ENCODE measurements at places on chromosomes 11 and 22. TPM values are rescaled to one million over a fixed set of nuclear protein-coding genes. Genes with fewer than 3 reads are reported as not detected.

DNA sequence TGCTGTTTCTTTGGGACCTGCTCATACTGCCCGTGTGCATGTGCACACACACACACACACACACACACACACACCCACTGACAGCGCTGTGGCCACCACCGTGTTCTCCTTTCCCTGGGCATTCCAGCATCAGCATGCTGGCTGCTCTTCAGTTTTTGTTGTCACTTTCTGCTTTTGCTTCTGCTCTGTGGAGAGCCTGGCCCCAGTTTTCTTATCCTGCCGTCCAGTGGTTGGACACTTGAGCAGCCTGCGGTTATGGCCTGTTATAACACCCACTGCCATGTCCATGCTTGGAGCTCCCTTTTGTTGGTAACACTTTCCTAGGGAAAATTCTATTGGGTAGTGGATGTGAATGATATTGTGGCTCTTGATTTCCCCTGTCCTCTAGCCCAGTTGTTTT lies 83.6 kb downstream of the OSBP2 start:
- DNase-seq: no peak

DNA sequence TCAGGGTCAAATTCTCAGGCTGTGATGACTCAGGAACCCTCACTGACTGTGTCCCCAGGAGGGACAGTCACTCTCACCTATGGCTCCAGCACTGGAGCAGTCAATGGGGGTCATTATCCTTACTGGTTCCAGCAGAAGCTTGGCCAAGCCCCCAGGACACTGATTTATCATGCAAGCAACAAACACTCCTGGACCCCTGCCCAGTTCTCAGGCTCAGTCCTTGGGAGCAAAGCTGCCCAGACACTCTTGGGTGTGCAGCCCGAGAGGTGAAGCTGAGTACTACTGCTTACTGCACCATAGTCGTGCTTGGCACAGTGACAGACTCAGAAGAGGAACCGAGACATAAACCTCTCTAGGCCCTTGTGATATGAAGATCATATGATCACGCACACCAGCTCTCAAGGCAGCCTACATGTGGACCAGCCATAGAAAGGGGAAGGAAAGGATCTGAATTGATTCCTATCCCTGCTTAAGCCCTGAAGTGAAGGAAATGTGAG lies 58.2 kb downstream of the ZNF280B start:
- no peak for DNase-seq

- no peak for DNase-seq
Observed at GRCh38 chr11:128845334-128845780, 21.7 kb downstream of the KCNJ1 start.

GRCh38 chr11:111347002-111347722 lies 31.9 kb downstream of the POU2AF1 start:
- no peak for DNase-seq

DNA sequence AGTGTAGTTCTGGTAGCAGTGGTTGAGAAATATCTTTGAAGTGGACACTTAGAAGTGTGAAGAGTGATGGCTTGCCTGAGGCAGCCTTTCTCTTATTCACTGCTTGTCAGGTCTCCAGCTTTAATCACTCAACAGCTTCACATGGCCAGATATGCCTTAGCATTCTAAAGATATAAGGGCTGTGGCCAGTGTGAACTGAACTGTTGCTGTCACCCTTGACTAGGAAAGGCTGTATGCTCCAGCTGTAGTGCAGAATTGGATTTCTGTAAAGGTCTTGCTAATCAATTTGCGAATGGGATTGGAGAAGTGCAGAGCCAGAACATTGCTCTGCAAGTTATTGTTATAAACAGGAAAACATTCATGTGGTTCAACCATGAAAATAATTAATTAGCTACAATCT lies 266.7 kb downstream of the TMEM135 start:
- no peak for DNase-seq

- peak; percentile 88 for DNase-seq
Observed at GRCh38 chr22:43828998-43829782, 17.1 kb upstream of the EFCAB6 start.

GRCh38 chr11:93143186-93143585 lies 54.6 kb downstream of the SLC36A4 start:
- no peak for DNase-seq

- no peak for DNase-seq
Observed at GRCh38 chr11:114738954-114739353, 60.6 kb downstream of the NXPE2 start.

- DNase-seq: peak; percentile 82
Observed at GRCh38 chr11:34280945-34281872, 76.6 kb downstream of the ABTB2 start.

GRCh38 chr11:34176751-34177209 lies 71.4 kb downstream of the NAT10 start:
- no peak for DNase-seq

DNA sequence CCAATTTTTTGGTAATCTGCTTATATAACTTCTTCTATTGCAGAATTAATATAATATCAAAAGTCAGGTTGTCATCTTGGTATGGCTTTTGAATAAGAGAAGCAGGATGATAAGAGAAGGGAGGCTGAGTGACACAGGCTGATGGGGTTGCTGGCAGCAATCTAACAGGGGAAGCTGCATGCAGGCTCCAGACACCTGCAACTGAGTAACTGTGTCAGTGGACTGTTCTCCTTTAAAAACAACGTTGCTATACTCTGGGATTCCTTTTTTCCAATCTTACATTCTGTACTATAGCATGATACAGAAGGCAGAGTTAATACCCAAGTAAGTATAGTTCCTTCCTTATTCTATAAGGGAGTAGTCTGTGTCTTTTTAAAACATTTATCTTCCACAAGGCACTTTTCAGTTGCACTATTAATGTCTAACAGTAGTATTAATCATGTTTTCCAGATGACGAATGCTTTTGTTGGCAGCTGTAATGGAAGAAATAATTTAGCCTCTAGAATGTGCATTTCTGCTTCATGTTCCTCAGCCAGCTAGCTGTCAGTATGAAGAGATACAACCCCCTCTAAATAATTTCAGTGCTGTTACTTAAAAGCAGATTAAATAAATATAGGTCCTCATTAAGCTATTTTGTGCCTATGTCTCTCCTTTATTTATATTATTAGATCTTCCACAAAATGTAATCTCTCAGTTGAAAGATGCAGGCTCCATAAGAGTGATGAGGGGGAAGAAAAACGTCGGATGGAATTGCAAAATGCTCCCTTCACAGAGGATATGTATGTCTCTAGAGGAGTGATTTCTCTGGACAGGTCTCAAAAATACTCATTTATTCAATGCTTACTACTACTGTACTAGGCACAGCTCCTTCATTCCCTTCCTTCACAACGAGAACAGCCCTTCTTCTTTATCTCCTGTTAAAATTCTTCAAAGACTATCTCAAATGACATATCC lies 50.8 kb downstream of the ATG16L2 start:
- DNase-seq: no peak

DNA sequence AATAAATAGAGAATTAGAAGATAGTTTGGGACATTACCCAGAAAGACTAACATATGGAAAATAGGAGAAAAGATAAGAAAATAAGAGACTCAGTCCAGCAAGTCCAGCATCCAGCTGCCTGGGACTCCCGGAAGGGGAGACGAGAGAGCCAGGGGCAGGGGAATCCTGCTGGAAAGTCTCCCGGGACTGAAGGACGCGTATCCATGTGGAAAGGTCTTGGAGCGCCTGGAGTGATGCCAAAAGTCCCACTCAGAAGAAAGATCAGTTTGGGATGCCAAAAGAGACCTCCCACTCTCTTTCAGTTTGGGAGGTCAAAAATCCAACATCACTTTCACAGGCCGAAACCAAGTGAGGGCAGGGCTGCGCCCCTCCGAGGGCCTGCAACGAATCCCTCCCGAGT lies 30.7 kb downstream of the LRFN4 start:
- peak; percentile 48 for DNase-seq

- DNase-seq: peak; percentile 86
Observed at GRCh38 chr11:32809313-32809712, 14.9 kb upstream of the CCDC73 start.

- no peak for DNase-seq
Observed at GRCh38 chr11:42243385-42243784, 783.9 kb upstream of the LRRC4C start.

GRCh38 chr11:7079545-7080135 lies 9.2 kb upstream of the RBMXL2 start:
- no peak for DNase-seq

DNA sequence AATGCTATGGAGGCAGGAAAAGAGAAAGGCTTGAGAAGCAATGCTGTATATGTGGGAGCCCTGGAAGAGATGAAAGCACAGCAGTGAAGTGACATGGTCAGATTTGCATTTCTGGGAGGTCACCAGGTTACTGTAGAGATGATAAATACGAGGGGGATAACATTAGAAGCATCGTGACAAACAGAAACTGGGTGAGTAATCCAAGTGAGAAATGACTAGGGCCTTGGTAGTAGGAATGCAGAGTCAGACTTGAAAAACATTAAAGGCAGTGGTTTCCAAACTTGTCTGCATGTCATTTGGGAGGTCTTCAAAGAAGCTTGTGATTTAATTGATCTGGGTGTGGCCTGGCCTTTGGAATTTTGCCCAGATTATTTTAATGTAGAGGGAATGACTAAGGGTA lies 43.9 kb downstream of the CCDC34 start:
- no peak for DNase-seq

DNA sequence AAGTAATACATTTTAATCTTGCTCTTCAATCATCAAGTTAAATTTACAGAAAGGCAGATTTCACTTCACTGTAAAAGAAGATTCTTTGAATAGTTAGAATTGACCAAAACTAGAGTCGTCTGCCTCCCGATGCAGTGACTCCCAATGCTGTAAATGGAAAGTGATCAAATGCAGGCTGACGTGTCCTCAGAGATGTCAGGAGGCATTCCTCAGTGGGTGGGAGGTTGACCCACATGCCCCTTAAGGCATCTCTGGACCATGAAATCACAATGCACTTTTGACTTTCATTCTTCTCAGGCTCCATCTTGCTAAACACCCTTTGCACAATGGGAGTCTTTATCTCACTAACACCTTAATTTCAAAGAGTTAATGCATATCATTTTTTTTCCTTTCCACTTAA lies 19.0 kb upstream of the CECR2 start:
- DNase-seq: no peak

- DNase-seq: no peak
Observed at GRCh38 chr11:36695111-36695510, 97.1 kb upstream of the RAG2 start.

GRCh38 chr11:35717043-35717442 lies 54.5 kb downstream of the TRIM44 start:
- no peak for DNase-seq

GRCh38 chr11:83004746-83005556 lies 66.7 kb downstream of the RAB30 start:
- no peak for DNase-seq

GRCh38 chr11:47488674-47489394 lies 39.9 kb upstream of the RAPSN start:
- no peak for DNase-seq

DNA sequence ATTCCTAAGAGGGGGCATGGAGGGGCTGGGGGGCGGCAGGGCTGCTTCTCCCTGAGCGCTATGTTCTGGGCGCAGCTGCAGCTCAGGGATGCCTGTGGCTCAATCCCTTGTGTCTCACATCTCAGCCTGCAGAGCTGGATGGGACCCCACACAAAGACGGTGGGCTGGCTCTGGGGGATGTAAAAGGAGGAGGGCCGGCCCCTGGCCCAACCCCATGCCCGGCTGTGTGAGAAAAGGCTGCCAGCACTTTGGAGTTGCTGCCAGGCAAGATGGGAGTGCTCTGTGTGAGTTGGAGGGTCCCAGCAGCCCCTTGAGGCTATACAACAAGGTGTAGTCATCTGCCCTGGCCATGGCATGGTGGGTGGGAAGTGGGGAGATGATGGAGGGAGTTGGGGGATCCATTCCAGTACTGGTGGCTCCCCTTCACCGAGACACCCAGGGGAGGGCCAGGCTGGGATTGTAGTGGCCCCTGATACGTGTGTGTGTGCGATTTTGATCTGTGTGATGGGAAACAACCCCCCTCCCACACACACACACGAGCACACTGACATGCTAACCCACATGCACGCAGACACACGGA lies 1.3 kb upstream of the TBX10 start:
- peak; percentile 46 for DNase-seq

GRCh38 chr22:48857202-48857805 lies 970.4 kb downstream of the BRD1 start:
- DNase-seq: no peak

DNA sequence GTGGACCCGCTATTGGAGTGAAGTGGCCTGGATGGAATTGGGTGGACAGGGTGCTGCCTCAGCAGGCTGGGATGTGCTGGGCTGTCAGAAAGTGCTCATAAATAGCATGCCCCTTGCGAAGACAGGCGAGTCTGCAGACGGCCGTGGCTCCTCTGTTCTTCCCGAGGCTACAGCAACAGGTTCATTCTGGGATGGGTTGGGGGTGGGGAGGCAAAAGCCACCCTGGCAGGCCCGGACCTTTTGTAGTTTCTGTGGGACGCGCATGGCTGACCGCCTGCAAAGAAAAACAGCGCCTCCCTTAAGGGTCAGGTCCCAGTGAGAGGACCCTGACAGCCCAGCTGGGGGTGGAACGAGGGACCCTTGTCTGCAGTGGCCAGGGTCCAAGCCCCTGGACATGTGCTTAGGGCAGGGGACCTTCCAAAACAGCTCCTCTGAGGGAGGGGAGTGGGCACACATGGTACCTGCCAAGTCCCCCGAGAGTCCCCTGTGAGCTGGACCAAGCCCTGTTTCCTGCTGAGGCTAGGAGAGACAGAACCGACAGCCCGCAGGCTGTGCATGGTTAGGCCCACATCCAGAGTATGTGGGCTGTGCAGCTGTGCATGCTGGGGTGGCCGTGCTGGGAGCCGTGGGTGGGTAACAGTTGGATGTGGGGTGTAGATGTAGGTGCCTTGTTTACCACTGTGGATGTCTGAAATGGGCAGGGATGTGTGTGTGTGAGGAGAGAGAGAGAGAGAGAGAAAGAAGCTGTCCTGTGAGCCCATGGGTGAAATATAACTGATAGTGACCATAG lies at the start of gene CRYBB3:
CRYBB3 (plus strand) TSS at position 128 of the 790 bp plus-strand sequence. CDS start 1,539 bp downstream, outside the sequence.
- DNase-seq: no peak

GRCh38 chr22:25451480-25452114 lies 112.9 kb upstream of the GRK3 start:
- DNase-seq: no peak

DNA sequence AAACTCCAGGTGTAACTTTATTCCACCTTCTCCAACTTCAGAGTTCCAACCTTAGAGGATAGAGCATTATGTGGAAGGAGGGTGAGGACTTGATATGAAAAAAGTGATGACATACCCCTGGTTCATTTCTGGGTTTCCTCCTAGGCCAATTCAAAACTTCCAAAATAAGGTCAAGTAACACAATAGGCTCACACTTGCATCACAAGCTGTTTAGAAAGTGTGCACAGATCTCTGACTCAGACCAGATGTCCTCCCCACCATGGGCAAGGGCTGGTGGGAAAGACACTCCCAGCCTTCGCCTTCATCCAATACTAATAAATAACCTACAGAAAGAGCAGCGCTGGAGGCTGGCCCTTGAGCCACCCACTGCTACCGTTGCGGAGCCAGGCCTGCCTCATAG lies 5.8 kb upstream of the BUD13 start:
- no peak for DNase-seq

GRCh38 chr22:39729141-39729934 lies 158.8 kb downstream of the CACNA1I start:
- DNase-seq: no peak

TMPRSS4 gene
- not detected for total RNA-seq

PLA2G6 gene
- total RNA-seq: 14.3 TPM

DNAJB13 gene
- not detected for total RNA-seq

HDHD5 gene
- total RNA-seq: 19.6 TPM

IGF2 gene
- 323 TPM for total RNA-seq

MMP8 gene
- total RNA-seq: 0.67 TPM

LRRC4C gene
- total RNA-seq: 0.69 TPM

PARVG gene
- 9.8 TPM for total RNA-seq

HOATZ gene
- not detected for total RNA-seq

APOL5 gene
- total RNA-seq: not detected

GRIA4 gene
- 0.10 TPM for total RNA-seq

C11orf58 gene
- 100 TPM for total RNA-seq

MMP12 gene
- total RNA-seq: not detected

TSPAN32 gene
- 3.6 TPM for total RNA-seq
